ENCODE measurements at places on chromosomes 12 and 14.

GRCh38 chr14:75144944-75145343 is 18.1 kb upstream of the NEK9 start:
- no peak for DNase-seq

DNA sequence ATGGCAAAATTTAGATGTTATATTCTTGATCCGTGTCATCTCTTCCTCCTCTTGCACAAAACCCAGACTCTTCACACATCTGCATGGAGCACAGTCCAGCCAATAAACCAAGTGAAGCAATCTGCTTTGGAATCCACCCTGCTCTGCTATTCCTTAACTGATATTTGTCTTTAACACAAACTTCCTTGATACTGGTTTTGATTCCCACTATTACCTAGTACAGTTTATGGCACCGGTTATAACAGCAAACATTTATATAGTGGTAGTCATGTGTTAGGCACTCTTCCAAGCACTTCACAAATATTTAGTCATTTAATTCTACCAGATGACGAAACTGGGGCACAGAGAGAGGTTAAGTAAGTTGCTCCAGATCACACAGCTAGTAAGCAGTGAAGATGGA is 12.5 kb downstream of the STYK1 start:
- DNase-seq = no peak

DNA sequence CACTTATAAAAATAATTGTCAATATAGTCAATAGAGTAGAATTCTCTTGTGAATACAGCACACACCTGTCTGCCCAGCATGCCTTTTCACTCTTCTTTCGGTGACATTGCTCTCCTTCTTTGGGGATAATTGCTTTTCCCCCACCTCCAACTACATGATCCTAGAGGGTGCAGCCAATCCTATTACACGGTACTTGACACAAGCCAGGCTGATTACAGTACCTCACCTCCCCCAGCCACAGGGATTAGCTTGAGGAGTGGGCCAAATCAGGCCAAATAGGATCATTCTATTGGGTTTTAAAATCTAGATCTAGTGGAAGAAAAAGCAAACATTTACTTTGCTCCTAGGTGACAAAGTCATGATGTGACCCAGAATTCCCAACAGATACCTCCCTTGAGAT is 16.8 kb upstream of the NFYB start:
- no peak for DNase-seq

DNA sequence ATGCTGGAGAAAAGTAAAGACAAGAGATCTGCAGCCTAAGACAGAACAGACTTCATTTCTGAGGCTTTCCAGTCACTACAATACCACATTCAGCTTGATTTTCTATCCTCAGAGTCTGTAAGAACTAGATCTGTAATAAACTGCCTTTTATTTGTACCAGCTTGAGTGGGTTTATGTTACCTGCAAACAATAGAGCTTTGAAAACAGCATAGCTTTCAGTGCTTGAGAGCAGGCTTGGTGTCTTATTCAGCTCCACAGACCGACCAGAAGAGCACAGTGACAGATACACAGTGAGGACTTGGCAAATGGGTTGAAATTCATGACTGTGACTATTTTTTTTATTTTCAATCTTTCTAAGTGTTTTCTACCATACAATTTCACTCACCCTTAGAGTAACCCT is 207.8 kb upstream of the OTX2 start:
- DNase-seq = no peak

- no peak for DNase-seq
These were observed 121.2 kb upstream of the SLC38A2 start for GRCh38 chr12:46493834-46494181.

DNA sequence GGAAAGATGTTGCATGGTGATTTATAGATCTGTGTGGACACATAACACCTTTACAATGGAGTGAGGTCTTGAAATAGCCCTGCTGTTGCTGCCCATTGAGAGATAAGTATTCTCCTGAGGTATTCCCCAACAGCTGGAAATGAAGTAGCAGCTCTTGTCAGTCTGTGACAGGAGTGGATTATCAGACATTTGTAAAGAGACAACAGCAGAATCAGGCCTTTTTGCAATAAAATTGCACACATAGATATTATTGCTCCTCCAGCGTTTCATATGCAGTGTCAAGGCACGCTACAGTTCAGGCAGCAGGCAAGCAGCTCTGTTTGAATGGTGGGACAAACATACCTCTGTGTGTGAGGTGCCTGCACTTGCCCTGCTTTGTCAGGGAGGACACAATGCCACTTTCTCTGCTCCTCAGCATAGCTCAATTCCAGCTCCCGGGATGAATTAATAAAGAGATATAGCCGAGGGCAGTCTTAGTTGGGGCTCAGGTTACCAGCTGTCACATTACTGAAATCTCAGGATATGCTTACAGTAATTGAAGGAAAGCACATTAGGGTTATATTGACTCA is 49.4 kb downstream of the BICD1 start:
- DNase-seq = no peak

DNA sequence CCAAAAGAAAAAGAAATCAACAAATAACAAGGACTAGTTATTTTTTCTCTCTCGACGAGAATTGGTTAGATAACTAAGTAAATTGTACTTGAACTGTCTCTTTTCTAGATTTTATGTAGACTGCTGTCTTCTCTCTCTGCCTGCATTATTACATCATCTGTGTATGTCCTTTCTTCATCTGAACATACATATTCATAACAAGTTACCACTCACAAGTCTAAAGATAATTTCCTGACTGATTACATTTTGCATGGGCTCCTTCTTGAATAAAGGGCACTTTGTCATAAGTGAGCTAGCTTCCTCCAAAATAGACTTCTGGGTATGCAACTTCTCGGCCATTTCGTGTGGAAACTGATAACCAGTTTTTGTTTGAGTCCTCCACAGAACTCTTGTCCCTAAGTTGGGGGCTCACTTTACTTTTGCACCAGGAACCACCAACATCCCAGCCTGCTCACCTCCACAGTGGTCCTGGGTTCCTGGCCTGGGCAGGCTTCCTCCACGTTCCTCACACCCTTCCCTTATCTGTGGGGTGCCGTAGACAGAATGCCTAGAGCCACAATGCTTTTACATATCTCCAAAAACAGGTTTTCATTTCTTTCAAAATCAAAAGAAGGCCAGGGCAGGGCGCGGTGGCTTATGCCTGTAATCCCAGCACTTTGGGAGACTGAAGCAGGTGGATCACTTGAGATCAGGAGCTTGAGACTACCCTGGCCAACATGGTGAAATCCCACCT is 6.2 kb upstream of the DDX47 start:
- DNase-seq = no peak

DNA sequence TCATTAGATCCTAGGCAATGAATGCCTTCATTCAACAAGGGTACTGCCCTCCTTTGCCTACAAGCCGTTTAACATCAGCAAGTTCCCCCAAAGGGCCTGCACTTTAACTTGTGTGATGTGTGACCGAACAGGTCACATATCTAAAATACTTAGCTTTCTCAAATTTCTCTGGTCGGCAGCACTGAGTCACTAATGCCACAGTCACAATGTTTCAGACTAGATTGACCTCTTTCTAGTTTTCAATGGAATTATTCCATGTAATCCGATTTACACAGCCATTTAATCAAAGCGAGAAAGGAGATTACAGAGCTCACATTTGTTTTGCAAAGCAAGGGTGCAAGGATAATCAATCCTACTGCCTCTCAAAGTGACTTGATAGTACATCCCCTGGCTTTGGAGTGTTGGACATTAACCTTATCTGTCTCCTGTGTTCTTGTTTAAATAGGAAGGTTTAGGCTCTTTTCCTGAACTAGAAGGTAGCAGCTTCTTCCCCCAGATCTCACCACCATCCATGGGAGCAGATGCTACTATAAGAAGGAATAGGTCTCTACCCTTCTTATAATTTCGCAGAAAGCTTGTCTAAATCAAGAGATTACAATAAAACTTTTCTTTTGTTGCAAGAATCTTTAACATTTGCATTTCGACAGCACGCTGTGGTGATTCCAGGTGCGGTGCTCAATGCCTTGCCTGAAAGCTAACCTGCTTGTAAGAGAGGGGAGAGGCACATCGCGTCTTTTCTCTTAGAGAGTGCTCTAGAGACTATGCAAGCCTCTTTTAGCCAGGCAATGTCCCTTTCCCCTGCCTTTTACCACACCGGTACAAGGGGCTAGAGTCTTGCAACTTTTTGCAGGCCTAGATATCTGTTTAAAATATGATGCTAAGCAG is 1.8 kb downstream of the KITLG start:
- no peak for DNase-seq

- no peak for DNase-seq
These were observed 35.8 kb upstream of the FBXO33 start for GRCh38 chr14:39467889-39468524.

- no peak for DNase-seq
These were observed 253.2 kb downstream of the NOVA1 start for GRCh38 chr14:26344596-26344995.

GRCh38 chr14:50156111-50156510 is 39.7 kb upstream of the VCPKMT start:
- DNase-seq = no peak

DNA sequence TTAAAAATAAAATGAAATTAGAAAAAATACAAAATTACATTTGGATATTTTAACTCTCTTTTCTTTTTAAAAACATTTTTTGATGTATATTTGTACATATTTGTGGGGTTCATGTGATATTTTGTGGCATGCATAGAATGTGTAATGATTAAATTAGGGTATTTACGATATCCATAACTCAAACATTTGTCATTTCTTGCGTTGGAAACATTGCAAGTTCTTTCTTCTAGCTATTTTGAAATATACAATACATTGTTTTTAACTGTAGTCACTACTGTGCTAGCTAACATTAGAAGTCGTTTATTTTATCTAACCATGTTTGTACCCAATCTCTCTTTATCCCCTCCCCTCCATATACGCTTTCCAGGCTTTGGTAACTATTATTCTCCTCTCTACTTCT is 13.9 kb upstream of the EIF2S3B start:
- no peak for DNase-seq

DNA sequence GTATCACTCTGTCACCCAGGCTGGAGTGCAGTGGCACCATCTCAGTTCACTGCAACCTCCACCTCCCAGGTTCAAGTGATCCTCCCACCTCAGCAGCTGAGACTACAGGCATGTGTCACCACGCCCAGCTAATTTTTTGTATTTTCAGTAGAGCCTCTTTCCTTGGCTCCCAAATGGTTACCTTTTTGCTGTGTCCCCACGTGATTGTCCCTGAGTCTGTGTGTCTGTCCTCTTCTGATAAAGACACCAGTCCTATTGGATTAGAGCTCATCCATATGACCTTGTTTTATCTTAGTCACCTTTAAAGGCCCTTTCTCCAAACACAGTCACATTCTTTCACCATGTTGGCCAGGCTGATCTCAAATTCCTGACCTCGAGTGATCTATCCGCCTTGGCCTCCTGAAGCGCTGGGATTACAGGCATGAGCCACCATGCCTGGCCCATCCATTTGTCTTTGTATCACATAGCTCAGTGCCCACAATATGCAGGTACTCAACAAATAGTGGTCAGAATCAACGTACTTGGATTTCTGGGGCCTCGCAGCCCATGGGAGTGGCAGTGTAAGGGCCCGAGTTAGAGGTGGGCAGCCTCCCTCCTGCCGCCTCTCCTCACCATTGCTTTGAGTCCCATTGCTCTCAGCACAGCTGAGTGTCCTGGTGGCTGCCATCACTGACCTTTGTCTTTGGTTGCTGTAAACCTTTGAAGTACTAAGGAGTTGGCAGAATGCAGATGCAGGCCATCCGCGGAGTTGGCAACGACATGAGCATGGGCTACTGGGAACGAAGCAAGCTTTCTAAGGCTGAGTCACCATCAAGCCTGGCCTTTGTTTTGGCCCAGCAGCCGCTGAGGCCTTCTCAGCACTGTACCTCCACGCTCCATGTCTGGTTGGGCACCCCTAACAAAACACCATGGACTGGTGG is 9.3 kb downstream of the TPCN1 start:
- no peak for DNase-seq

DNA sequence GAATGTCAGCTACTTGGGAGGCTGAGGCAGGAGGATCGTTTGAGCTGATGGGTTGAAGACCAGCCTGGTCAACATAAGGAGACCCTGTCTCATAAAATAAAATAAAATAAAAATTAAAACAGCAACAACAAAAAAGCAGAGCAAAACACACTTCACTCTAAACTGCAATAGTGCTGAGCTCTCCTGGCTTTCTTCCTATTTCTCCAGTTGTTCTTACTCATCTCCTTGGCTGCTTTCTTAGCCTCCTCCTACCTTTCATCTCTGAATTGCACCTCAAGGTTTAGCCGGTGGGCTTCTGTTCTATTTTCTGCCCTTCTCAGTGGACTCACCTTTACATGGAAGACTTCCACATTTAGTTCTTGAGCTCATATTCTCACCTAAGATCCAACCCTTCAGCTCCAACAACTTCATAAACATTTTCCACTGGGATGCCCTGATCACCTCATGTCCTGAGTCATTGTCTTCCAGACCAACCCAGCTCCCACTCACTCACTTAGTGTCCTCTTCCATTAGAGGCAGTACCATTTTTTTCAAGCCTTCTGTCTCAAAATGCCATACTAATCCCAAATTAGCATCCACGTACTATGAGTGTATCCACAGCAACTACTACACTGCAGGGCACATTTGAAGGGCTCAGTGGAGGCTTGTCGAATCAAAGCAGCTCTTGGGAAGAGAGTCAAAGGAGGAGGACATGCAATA is 41.2 kb upstream of the TMED10 start:
- no peak for DNase-seq

GRCh38 chr12:52873513-52873831 is 24.7 kb upstream of the KRT78 start:
- no peak for DNase-seq

DNA sequence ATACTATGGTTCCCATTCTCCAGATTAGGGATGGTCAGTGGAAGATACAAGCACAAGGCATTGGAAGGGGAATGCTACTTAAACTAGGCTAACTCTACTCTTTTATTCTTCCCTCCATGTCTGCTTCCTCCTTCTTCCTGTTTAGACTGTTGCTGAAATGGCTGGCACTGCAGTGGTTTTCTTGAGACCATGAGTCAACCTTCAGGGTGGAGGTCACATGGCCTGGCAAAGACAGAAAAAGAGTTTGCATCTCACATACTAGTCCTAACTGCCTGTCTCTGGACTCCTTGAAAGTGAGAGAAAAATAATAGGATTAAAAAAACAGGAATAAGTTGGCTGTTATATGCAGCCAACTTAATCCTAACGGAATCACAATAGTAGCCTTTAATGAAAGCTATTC is 37.0 kb downstream of the ALDH1L2 start:
- no peak for DNase-seq

- DNase-seq = no peak
These were observed 71.8 kb upstream of the OVCH1 start for GRCh38 chr12:29569132-29569757.

GRCh38 chr14:86020841-86021240 is 490.9 kb downstream of the FLRT2 start:
- no peak for DNase-seq

- no peak for DNase-seq
These were observed 321.0 kb downstream of the BCL11B start for GRCh38 chr14:98951031-98951430.

DNA sequence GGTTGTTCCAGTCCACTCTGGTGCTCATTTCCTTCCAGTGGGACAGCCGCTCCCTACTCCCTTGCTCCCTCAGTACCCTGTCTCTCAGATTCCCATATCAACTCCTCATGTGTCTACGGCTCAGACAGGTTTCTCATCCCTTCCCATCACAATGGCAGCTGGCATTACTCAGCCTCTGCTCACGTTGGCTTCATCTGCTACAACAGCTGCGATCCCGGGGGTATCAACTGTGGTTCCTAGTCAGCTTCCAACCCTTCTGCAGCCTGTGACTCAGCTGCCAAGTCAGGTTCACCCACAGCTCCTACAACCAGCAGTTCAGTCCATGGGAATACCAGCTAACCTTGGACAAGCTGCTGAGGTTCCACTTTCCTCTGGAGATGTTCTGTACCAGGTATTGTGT is 69.9 kb downstream of the RAD52 start:
- no peak for DNase-seq

- no peak for DNase-seq
These were observed 89.5 kb downstream of the SOX5 start for GRCh38 chr12:23860019-23860418.
